NCI-H774 (cell line): ENCODE measurements at places on chromosomes 16 and 17.

- no peak for DNase-seq
Measured at GRCh38 chr17:14428648-14429029, 127.8 kb downstream of the HS3ST3B1 start.

- no peak for DNase-seq
Measured at GRCh38 chr17:83186751-83187421, 107.5 kb downstream of the METRNL start.

DNA sequence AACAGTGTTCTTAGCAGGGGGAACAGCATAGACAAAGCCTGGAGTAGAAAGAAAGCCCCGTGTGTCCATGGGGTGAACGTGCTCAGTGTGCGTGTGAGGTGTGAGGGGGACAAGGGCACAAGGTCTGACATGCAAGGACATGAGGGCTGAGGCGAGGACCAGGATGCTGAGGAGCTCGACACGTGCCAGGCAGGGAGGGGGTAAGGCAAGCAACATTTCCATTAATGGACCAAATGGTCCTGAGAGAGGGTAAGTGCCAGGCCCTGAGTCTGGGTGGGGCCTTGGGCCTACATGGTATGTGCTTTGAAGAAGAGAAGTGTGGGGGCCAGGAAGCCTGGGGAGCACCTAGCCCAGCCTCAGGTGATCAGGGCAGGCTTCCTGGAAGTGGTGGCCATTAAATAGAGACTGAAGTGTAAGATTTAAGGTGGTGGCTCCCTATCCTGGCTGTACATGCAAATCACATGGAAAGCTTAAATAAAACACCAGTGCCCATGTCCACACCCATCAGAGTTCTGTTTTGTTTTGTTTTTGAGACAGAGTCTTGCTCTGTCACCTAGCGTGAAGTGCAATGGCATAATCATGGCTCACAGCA is 29.3 kb downstream of the ADCY7 start:
- DNase-seq: no peak

GRCh38 chr16:87734644-87735043 is 31.1 kb downstream of the KLHDC4 start:
- no peak for DNase-seq

DNA sequence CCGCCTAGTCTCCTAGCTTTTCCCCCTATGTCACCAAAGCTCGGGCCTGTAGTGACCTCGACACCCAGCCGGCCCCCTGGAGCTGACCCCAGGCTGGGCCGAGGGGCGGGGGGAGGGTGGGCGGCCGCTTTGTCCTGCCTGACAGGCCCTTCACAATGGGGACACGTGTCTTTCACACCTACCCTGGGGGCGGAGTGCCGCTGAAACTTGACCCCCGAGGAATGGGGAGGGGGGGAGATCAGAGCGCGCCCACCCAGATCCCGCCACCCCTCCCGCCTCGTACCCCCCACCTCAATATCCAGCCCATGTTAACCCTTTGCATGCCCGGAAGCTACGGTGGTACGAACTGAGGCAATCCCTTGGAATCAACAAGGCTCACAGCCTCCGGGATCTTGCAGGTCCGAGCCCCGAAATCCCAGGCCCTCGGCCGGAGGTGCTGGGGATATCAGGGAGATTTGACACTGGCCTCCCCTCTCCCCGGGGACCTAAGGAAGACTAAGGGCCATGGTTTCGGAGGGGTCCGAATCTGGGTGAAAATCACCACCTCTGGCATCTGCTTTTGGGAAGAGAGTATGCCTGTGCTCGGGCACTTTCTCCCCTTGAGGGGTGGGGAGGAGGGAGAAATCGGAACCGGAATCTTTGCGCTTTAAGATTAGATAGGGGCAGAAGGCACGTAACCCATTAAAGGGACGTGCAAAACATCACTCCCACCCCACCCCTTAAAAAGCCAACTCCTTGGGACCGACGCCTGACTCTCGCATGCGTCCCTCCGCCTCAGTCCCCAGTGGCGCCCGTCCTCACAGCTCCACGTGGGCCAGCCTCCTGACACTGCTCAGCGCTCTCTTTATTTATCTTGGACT is 2.6 kb downstream of the NOG start:
- no peak for DNase-seq

- no peak for DNase-seq
Measured at GRCh38 chr16:1823821-1824220, 2.8 kb downstream of the HAGH start.
